ENCODE measurements at places on chromosomes 1 and 21.

DNA sequence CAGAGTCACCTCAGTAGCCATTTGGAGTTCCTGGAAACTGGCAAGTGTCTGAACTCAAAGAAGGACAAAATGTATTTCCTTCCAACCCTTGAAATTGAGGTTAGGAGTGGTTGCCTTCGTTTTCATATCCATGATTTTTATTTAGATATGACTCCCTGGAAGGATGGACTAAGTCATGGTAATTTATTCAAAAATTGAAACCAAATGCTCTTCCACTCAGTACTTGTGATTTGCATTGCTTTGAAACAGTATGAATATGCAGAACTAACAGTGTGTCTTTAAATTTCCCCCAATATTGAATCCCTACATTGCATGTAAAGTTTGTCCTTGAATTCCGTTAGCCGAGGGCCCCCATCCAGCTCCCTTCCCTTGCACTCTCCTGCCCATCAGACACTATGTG lies 112.1 kb upstream of the DNAH14 start:
- no peak for DNase-seq

DNA sequence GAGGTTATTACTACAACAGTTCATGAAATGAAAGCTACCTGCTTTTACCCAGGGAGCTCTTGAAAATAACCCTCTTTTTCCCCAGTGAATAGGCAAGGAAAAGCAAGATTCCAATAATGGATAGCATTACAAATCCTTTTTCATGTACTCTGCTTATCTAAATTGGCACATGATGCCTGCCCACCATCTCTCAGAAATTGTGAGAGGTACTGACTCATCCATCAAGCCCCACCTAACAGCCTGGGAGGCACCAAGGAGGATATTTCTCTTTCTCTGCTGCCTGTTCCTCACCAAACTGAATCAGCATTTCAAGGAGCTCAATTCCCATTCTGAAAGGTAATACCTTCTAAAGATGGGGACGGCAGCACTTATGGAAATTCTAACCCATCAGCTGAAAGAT lies 34.4 kb downstream of the PALMD start:
- DNase-seq: no peak

DNA sequence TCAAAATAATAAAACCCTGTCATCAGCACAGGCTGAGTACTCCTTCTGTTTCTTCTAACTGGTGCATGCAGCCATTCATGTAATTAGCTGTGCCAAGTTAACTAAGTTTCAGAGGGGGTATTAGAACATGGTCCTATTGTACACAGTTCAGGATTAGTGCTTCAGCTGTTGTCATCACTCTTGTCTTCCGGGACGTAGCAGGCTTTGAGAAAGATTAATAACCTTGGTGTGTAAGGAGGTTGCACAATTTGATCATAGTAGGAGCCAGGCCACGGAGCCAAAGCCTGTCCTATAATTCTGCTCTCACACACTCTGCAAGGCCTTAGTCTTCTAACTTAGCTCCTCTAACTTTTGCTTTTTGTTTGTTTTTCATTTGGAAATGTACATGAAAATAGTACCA lies 44.7 kb downstream of the PTGFRN start:
- no peak for DNase-seq

DNA sequence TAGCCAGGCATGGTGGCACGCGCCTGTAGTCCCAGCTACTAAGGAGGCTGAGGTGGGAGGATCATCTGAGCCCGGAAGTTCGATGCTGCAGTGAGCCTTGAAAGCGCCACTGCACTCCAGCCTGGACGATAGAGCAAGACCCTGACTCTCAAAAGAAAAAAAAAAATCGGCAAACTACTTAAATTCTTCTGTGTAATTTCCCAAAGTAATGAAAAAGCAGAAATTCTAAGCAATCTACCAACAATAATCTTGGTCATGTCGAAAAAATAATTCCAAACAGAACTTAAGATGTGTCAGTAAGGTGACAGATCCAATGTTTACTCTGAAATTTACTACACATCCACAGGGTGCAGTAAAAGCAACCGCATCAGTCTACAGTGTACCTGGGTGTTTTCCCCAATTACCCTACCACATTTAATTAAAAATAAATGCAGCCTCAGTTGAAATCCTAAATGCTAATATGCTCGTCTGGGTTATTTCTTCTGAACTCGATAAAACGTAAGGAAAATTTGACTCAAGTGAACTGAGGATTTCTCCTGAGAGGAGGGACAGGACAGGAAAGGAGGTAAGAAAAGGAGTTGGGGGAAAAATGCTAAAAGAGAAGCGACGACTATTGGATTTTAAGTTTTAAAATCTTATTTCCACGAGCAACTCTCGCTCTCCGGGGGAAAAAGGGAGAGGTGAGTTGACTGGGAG lies 801 bp downstream of the EPRS1 start:
- no peak for DNase-seq

- DNase-seq: no peak
Observed at GRCh38 chr1:55334160-55334559, 119.0 kb upstream of the USP24 start.

DNA sequence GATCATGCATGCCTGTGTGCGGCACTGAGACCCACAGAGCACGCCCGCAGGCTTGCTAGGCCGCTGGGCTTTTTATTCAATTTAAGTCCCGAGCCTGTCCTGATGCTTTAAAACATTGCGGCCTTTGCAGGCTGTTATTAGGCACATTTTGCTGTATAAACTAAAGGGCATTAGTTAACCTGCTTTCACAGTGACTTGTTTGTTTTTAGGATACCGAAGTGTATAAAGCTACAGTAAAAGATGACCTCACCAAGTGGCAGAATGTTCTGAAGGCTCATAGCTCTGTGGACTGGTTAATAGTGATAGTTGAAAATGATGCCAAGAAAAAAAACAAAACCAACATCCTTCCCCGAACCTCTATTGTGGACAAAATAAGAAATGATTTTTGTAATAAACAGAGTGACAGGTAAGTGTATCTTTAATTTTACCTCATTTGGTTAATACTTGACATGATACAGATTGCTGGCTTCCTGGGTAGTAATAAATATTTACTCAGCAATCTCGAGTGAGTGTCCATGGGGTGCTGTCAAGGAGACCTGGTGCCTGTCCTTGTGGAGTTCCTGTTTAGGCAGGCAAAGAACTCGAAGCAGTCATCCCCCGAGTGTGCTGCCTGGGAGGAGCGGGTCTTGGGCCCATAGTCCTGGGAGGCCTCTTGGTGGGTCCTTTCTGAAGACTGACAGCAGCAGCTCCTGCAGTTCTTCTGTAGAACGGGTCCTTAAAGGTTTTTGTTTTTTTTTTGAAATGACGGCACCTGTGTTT lies 40.1 kb downstream of the TRAPPC10 start:
- DNase-seq: no peak

- DNase-seq: peak; percentile 42
Observed at GRCh38 chr1:180155182-180155682, 563 bp downstream of the QSOX1 start.

GRCh38 chr21:44755227-44755626 lies 43.9 kb upstream of the TSPEAR start:
- DNase-seq: no peak

DNA sequence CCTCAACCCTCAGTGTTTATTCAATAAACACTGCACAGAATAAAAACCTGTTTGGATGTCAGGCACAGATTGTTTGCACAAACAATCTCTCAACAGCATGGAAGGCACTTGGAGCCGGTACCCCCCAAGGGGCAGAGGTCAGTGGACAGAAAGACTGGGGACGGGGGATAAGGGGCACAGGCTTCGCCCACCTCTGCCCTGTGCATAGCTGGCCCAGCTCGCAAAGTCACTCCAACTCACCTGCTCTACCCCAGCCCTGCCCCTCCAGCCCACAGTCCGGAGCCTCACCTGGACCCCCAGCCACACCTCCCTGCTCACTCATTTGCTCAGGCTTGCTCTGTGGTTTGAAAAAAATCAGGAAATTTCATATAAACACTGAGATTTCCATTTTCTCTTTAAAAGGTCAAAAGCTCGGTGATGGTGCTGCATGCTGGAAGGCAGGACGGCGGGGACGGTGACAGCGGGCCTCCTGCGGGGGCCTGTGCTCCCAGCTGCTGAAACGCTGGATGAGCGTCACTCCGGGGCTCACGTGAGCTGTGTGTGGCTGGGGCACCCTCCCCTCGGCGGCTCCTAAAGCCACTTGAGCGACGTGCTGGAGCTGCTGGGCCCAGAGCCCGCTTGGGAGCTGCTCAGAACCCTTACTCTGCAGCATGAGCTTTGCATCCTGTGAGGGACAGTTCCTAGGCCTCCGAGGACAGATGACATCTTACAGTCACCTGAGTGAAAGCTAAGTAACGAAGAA lies 54.5 kb downstream of the PRDM15 start:
- DNase-seq: no peak

- DNase-seq: no peak
Observed at GRCh38 chr1:33118274-33118673, 37.3 kb downstream of the AZIN2 start.

- no peak for DNase-seq
Observed at GRCh38 chr1:243507001-243507671, 251.3 kb downstream of the SDCCAG8 start.

- DNase-seq: no peak
Observed at GRCh38 chr1:37404711-37405110, 69.7 kb upstream of the ZC3H12A start.

- DNase-seq: no peak
Observed at GRCh38 chr1:227632325-227632724, 69.0 kb downstream of the ZNF678 start.

GRCh38 chr1:165856606-165857005 lies 29.2 kb downstream of the UCK2 start:
- no peak for DNase-seq

- DNase-seq: no peak
Observed at GRCh38 chr1:34885405-34886247, 26.1 kb upstream of the SMIM12 start.

- DNase-seq: no peak
Observed at GRCh38 chr21:45913418-45913765, 68.2 kb upstream of the COL6A1 start.

- no peak for DNase-seq
Observed at GRCh38 chr1:237878406-237878805, 12.3 kb downstream of the ZP4 start.

- no peak for DNase-seq
Observed at GRCh38 chr21:25907573-25908275, 173.0 kb downstream of the GABPA start.

DNA sequence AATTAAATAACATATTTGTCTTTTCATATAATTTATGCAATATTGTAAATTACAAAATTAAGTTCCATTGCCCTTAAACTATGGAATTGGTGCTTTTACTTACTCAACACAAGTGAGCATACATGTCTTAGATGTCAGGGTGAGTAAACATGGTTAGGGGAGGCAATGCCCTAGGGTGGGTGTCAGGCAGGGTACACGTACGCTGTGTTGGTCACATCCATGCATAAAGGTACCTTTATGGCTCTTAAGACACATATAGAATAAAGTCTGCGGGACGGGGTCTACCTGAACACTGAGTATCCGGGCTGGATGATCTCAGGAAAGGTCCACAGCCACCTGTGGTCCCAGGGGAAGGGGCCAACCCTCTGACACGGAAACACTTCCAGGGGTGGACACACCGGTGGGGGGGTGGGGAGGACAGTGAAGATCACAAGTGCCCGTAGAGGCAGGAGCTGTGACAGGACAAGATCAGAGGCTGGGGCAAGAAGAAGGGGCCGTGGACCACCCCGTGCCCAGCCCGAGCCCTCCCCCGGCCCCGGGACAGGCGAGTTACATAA lies 720 bp downstream of the LIN9 start:
- no peak for DNase-seq

GRCh38 chr1:229896861-229897260 lies 170.2 kb upstream of the GALNT2 start:
- DNase-seq: no peak

DNA sequence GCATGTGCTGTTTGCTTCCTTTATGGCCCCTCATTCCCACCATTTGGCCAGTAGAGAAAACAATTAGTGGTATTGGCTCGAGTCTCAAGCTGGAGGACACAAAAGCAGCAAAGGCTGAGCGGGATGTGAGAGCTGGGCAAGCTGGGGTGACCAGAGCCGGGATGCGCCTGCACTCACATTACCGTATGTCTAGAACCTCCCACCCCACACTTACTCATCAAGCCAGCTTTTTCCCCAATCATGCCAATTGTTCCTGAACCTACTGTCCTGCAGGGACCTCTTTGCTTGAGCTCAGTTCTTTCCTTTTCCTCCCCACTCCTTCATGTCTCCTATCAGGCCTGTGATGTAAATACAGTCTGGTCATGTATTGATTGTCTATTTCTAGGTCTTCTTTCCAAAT lies 45.9 kb downstream of the KIRREL1 start:
- no peak for DNase-seq

DNA sequence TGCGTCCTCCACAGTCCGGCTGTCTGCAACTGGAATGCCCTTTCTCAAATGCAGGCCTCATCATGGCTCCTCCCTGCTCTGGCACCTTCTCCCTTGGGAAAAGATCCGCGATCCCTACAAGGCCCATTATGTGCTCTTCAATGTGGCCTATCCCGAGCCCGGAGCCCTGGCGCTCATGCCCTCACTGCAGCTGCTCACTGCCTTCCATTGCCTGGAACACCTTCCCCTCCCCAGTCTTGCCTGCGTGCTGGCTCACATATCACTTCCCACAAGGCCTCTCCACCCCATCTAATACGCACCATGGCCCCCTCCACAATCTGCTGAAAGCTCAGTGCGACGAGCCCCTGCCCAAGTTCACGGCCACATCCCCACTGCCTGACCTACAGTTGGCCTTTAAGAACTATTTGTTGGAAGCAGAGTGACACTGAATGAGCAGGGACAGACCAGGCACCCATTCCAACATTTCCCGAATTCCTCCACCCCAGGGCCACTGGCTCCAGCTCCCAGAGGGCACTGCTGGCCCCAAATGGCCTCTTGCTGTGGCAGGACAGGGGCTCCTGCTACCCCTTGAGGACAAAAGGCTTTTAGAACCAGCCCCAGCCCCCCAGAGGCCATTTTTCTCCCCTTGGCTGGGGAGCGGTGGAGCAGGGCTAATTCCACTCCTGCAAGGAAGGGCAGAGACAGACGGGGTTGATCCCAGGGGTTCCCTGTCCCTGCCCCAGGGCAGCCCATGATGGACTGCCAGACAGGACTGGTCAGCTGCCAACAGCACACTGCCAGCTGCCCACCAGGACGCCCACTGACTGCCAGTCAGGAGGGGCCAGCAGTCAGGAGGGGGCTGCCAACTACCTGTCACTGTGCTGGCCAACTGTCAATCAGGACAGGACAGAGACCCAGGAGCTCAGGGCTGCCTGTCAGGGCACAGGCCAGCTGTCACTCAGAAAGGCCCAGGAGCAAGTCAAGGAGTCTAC lies 64.8 kb downstream of the DHRS3 start:
- DNase-seq: no peak

GRCh38 chr1:65412256-65412983 lies 8.0 kb upstream of the LEPR start:
- DNase-seq: no peak

DNA sequence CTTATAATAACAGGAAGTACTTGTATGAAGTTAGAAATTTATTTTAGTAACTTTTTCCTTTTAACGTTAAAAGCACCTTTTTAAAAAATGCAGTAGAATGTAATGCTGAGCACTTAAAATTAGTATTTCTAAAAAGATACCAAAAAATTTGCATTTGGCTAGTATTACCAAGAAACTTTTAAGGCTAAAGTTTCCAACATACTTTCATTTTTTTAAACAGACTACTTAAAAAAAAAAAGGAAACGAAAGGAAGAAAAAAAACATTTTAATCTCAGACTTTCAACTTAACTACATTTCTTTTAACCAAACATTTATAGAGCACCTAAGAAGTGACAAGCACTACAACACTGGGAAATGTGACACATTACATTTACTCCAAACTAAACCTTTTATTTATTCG lies 2.8 kb downstream of the ARID4B start:
- no peak for DNase-seq
